Fibroblast of upper back skin (primary cell): ENCODE measurements at places on chromosomes 1 and 21.

- DNase-seq: no peak
Observed at GRCh38 chr1:214463596-214463995, 87.8 kb downstream of the PTPN14 start.

DNA sequence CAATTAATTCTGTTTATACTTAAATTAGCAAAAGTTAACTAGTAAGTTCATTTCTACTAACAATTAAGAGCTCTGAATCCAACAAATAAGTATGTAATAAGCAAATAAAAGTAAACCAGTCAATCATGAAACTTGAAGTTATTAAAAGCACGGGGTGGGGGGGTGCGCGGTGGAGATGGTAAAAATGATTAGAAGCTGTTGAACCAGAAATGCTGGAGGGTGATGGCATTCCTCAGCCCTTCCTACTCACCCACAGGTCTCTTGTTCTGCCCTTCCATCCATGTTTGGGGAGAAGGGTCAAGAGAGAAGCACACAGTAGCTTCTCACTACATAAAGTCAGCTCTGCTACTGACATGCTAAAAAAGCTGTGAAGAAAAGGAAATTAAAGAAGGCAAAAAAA lies 63.5 kb downstream of the AKT3 start:
- DNase-seq: no peak

- DNase-seq: peak; percentile 47
Observed at GRCh38 chr1:205444931-205445645, 10.8 kb downstream of the BLACAT1 start.

DNA sequence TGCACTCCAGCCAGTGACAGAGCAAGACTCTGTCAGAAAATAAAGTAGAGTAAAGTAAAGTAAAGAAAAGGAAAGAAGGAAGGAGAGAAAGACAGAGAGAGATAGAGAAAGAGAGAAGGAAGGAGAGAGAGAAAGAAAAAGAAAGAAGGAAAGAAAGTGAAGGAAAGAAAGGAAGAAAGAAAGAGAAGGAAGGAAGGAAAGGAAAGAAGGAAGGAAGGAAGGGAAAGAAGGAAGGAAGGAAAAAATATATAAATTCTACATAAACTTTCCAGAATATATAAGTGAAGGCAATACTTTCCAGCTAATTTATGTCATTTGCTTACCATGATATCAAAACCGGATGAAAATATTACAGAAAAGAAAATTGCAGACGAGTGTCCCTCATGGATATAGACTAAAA lies 71.7 kb upstream of the GPR52 start:
- DNase-seq: no peak

DNA sequence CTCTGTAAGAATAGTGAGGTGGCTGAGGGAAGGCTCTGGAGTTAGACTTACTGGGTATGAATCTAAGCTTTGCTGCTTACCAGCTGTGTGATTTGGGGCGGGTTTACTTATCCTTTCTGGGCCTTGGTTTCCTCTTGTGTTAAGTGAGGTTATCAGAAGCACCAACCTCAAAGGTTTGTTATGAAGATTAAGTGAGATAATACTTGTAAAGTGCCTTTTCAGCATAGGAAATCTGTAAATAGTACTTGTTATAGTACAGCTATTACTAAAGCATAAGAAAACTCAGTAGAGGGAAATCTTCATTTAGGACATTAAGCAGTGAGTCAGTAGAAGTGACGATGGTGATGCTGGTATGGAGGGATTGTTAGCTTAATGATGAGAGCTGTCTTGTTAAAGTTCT lies 12.1 kb downstream of the HHAT start:
- no peak for DNase-seq

- peak; percentile 97 for DNase-seq
Observed at GRCh38 chr1:94925561-94926125, 1.3 kb downstream of the CNN3 start.

GRCh38 chr1:231252336-231252735 lies 11.3 kb downstream of the GNPAT start:
- DNase-seq: no peak

DNA sequence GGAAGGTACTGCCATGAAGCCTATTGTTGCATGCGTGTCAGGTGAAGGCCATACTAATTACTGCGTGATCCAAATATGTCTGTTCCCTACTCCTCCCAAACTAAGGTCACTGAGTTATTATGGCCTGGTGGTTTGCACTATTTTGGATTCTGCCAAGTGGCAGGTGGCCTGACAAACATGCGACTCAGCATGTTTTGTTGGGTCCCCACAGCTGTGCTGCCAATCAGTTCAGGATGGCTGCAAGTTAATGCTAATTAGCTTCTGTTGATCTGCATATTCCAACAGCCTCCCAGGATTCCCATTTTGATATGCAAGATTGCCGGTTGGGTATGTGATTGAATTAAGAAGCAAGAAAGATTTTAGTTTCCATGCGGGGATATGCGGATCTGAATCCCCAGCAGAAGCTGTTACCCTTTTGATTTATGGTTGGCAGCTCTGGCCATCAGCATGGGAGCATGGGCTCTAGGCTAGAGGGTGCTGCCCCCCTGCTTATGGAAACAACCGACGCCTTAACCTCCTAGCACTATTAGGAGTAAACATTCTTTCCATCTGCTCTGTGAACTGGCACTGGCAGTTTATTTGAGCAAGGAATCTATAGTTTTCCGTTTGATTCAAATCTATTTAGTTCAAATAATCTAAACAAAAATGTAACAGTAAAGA lies 429.8 kb upstream of the C1orf87 start:
- no peak for DNase-seq

- DNase-seq: no peak
Observed at GRCh38 chr1:103177108-103177775, 68.9 kb upstream of the COL11A1 start.

DNA sequence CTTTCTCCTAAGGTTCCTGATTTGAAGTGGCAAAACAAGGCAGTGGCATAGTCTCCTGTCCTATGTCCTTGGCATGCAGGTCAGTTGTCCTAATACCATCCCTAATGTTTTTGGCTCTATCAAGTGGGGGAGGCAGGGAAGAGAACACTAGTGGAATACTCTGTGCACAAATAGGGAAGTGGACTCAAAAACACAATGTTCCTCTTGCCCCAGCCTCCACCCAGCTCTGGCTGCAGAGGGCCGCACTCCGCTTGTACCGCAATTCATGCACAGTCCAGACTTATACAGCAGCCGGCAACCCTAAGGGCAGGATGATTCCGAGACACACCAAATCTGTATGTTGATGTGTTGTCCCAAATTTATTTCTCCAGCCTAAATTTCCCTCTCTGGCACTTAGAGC lies 14.5 kb downstream of the PLEKHO1 start:
- no peak for DNase-seq

DNA sequence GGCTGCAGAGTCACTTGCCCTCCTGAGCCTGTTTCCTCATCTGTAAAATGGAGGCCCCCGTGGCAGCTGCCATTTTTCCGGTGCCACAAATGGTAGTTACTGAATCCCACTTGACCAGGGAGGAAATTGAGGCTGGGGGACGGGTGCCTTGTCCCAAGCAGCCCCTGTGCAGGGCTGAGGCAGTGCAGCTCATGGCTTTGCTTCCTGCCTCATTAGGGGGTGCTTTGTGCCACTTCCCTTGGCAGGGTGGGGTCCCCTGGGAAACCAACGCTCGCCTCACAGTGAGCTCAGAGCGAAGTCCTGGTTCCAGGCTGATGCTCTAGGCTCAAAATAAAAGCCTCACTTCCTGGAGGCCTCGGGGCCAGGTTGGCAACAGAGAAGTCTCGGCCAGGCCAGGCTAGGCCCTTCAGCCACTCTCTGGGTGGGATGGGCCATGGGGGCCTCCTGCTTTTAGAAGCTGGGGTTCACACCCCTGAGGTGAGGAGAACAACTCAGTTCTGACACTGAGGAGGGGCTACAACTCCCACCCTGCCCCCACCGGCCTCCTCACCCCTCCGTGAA lies 6.8 kb downstream of the LAPTM5 start:
- DNase-seq: no peak

- DNase-seq: peak; percentile 35
Observed at GRCh38 chr1:209493559-209493958, 90.0 kb upstream of the CAMK1G start.

DNA sequence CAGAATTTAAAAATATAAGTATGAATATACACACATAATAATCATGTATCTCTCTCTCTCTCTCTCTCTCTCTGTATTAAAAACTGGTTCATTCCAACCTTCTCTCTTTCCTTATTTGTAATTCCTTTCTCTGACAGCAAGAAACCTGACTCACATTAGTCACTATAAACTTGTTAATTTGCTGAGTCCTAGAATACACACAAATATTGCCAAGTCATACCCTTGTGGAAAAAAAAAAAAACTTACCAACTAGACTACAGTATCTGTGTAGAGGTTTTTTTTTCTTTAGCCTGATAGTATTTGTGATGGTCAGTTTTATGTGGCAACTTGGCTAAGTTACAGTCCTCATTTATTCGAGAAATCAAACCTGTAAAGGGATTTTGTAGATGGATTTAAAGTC lies 26.3 kb upstream of the NHLH2 start:
- no peak for DNase-seq

- DNase-seq: peak; percentile 34
Observed at GRCh38 chr1:63813829-63814277, 40.0 kb downstream of the ROR1 start.

DNA sequence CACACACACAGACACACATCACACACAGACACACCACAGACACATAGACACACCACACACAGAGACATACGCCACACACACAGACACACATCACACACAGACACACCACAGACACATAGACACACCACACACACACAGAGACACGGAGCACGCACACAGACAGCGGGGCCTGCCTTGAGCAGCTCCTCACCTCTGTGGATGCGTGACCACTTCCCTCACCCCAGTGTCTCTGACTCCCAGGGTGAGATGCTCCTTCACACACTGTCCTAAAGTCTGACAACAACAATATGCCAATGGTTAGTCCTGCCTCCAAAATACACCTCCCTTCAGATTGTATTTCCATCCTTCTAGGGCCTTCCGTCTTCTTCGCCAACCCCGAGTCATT lies 48.2 kb downstream of the IER5 start:
- DNase-seq: no peak

GRCh38 chr1:235011599-235012435 lies 116.8 kb downstream of the TOMM20 start:
- peak; percentile 100 for DNase-seq

GRCh38 chr1:22414244-22414751 lies 37.4 kb upstream of the ZBTB40 start:
- DNase-seq: no peak

GRCh38 chr1:110633646-110634030 lies 27.5 kb upstream of the KCNA2 start:
- no peak for DNase-seq

DNA sequence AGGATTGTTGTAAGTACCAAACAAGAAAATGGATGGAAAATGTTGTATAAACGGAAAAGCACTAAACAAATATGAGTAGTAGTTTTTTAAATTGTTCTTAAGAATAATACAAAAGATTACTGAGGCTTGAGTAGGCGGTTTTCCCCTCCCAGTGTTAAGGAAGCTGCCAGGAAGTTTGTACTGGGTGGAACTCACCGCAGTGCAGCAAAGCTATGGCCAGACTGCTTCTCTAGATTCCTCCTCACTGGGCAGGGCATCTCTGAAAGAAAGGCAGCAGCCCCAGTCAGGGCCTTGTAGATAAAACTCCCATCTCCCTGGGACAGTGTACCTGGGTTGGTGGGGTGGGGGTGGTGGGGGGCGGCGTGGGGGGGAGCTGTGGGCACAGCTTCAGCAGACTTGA lies 58.7 kb downstream of the XCL2 start:
- DNase-seq: no peak

- no peak for DNase-seq
Observed at GRCh38 chr1:36124404-36125128, 456 bp downstream of the COL8A2 start.

- no peak for DNase-seq
Observed at GRCh38 chr1:183390561-183390960, 27.6 kb downstream of the NMNAT2 start.

GRCh38 chr1:64493831-64494230 lies 23.9 kb downstream of the CACHD1 start:
- DNase-seq: no peak

DNA sequence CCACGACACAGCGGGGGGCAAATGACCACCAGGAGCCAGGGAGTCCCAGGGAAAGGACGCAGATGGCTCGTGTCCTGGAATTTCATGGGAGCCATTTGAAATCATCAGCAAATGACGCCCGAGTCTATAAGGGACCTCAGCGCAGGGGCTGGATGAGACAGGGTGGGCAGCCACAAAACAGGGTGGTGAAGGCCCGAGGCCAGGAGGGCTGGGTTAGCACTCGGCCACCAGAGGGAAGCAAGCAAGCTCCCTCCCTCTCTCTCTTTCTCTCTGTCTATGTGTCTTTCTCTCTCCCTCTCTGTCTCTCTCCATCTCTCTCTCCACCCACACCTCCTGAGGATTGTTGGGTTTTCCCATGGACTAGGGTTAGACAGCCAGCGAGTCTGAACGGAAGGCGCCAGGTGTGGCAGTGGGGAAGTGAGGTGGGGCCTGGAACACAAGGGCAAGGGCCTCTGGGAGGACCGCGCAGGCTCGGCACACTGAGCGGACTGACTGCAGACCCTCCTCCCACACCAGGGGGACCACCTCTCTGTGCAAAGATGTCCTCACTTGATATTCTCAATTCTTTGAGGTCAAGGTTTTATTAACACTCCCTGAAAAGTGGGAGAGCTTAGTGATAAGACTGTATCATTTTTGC lies 73.8 kb upstream of the TMPRSS2 start:
- DNase-seq: no peak

GRCh38 chr1:151993734-151994496 lies at the start of gene S100A10:
TSS of gene S100A10 (minus strand) at chr1:151993859. CDS start at chr1:151986230, 7,629 bp downstream.
- peak; percentile 75 for DNase-seq

- peak; percentile 72 for DNase-seq
Observed at GRCh38 chr1:193543259-193543658, 356.8 kb upstream of the B3GALT2 start.

GRCh38 chr1:209627732-209628196 lies 24.5 kb downstream of the LAMB3 start:
- peak; percentile 71 for DNase-seq

DNA sequence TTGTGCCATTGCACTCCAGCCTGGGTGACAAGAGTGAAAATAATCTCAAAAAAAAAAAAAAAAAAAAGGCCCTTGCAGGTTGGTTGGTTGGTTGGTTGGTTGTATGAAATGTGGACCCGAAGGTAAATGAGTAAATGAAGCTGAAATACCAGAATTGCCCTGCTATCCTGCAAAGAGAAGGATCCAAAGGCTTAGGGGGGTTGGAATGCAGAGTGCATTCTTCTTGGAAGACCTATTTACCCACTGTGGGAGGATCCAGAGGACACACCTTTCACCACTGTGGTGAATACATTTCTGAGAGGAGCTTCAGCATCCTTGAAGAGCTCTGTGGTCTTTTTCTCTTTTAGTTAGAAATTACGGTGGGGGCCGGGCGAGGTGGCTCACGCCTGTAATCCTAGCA lies 28.7 kb upstream of the EIF4G3 start:
- DNase-seq: no peak

DNA sequence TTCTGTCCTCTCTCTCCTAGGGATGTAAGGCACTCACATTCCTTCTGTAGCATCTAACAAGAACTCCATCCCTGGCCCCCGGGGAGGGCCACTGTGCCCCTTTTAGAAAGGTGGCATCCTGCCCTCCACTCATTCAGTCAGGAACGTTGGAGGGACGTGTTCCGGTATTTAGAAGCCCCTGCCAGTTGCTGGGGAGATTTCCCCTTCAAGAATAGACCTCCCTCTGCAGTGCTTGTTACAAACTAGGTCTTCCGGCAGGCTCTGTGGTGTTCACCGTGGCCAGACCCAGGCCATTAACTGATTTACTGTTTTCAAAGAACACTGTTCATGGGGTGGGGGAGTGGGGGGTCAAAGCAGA lies 779 bp downstream of the PCP4L1 start:
- DNase-seq: no peak
